ENCODE measurements at places on chromosomes 4 and X.

- no peak for DNase-seq
Measured at GRCh38 chrX:126550816-126551215, 1.8 kb downstream of the DCAF12L1 start.

- DNase-seq: no peak
Measured at GRCh38 chr4:169906821-169907220, 119.4 kb downstream of the MFAP3L start.

GRCh38 chr4:38223306-38223705, 263.1 kb downstream of the PTTG2 start:
- DNase-seq: peak; percentile 40

DNA sequence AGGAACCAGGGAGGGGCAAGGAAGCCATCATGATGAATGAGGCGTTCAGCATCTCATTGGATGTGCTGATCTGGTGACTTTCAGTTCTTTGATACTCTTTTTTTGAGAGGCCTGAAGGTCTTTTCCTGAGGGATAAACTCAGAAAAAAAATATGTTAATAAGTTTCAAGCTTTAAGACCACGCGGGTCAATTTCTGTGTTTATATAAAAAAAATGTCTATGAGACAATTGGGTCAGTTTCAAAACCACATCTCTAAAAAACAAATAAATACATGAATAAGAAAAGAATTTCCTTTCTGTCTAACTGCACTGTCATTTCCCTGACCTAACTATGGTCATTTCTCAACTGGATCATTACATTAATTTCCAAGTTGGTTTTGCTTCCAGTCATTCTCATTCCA, 62.6 kb downstream of the TRIML1 start:
- peak; percentile 69 for DNase-seq

GRCh38 chrX:66130469-66130868, 33.6 kb upstream of the HEPH start:
- DNase-seq: no peak

Data from stromal cell of bone marrow (primary cell).